ENCODE measurements at places on chromosomes 6 and 20.

DNA sequence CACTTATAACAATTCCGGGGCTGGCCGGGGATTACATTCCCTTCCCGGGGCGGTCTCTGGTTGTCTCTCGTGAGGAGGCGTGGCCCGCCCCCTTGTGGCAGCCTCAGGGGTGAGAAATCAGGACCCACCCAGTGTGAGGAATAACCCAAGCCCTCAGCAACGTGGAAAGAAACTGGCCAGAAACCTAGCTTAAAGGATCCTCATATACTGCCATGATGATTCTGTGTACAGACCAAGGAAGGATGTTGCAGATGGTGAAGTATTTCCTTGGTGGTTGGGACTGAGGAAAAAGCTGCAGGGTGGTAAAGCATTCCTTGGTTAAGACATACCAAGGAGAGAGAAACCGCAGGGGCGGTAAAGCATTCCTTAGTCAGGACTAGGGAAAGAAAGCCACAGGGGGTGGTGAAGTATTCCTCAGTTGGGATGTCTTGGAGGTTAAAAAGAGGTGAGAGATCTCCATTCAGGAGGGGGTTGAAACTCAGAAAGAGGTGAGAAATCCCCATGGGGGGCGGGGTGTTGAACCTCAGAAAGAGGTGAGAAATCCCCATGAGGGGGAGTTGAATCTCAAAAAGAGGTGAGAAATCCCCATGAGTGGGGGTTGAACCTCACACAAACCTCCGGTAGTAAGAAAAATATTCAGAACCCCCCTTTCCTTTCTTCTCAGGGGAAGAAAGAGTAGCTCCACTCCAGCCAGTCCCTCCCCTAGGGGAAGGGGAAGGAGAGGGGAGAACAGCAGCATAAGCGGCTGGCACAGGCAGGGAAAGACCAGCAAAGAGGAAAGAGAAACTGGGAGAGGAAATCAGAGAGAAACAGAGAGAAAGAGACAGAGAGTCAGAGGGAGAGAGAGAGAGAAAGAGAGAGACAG, 238.1 kb downstream of the RNGTT start:
- no peaks in the 10 kb centered on the region for H3K36me3 ChIP-seq
- peak; percentile 45 for DNase-seq
- no peak overlapping the region for H3K4me3 ChIP-seq
- no peak overlapping the region for H3K27ac ChIP-seq
- H3K4me1 ChIP-seq: no peaks in the 10 kb centered on the region

DNA sequence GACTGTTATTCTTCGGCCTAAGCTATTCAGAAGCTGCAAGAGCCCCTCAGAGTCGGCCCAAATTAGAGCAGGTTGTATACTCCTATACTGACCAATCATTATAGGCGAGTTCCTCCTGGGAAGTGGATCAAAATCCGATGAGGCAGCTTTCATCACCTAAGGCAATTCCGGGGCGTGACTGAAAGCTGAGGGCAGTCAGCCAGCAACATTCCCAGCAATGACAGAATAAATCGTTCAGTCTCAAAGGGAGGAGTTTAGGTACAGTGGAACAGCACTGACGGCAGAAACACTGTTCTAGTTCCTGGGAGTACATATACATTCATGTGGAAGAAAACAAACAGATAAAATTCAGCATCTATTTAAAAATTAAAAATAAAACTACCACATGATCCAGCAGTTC, 10.8 kb downstream of the HLA-DQB2 start:
- no peak overlapping the region for H3K4me3 ChIP-seq
- peak; percentile 34 for DNase-seq
- H3K27ac ChIP-seq: no peak overlapping the region
- H3K36me3 ChIP-seq: no peaks in the 10 kb centered on the region
- no peaks in the 10 kb centered on the region for H3K4me1 ChIP-seq
- no peaks in the 10 kb centered on the region for H3K27me3 ChIP-seq

DNA sequence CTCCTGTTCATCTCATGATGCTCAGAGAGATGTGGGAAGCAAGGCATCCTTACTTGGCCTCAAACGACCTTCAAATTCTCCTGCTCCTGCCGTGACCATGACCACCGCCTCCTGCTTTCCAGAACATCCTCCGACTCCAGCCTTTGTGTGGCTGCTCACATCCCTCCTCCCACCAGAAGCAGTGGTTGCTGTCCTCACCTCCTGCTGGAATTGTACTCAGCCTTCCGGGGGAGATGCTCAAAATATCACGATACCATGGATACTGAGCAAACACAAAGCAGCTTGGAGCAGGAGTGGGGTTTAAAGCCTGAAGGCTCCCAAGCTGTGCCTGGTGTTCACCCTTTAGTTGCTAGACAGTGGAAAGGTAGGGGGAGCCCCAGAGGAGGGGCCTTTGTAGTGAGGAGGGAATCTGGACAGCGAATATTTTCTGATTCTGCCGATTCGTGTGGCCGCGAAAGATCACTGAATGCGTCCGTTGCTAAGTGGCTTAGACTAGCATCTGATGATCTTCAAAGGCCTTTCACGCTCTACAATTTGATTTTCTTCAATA, 9.3 kb upstream of the DUSP22 start:
- DNase-seq: no peak
- H3K4me1 ChIP-seq: no peaks in the 10 kb centered on the region
- H3K27me3 ChIP-seq: no peaks in the 10 kb centered on the region
- no peaks in the 10 kb centered on the region for H3K36me3 ChIP-seq

- no peaks in the 10 kb centered on the region for H3K36me3 ChIP-seq
- no peak overlapping the region for H3K4me3 ChIP-seq
- no peak for DNase-seq
- H3K27ac ChIP-seq: no peak overlapping the region
- no peaks in the 10 kb centered on the region for H3K27me3 ChIP-seq
These were observed 33.2 kb upstream of the SNX9 start for GRCh38 chr6:157789861-157790260.

DNA sequence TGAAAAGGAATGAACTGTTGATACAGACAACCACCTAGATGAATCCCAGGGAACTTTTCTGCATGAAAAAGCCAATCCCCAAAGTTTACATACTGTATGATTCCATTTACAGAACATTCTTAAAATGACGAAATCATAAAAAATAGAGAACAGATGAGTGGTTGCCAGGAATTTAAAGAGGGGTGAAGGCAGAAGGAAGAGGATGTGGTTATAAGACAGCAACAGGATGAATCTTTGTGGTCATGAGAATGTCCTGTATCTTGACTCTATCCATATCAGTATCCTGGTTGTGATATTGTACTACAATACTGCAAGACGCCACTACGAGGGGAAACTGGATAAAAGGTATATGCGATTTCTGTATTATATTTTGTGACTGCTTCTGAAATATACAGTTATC, 70.1 kb upstream of the EMILIN3 start:
- H3K27ac ChIP-seq: no peak overlapping the region
- no peak for DNase-seq
- H3K36me3 ChIP-seq: peaks cover 25% of the 10 kb centered on the region
- no peaks in the 10 kb centered on the region for H3K4me1 ChIP-seq
- H3K27me3 ChIP-seq: no peaks in the 10 kb centered on the region
- no peak overlapping the region for H3K4me3 ChIP-seq

GRCh38 chr6:140566781-140567277, 1192.4 kb upstream of the CITED2 start:
- no peak for DNase-seq
- H3K27ac ChIP-seq: no peak overlapping the region
- H3K36me3 ChIP-seq: no peaks in the 10 kb centered on the region
- H3K4me3 ChIP-seq: no peak overlapping the region
